Muscle of leg (tissue), 16 donors: ENCODE measurements at places on chromosomes 4 and X. TPM values are rescaled to one million over a fixed set of nuclear protein-coding genes. Genes with fewer than 3 reads are reported as not detected.

DNA sequence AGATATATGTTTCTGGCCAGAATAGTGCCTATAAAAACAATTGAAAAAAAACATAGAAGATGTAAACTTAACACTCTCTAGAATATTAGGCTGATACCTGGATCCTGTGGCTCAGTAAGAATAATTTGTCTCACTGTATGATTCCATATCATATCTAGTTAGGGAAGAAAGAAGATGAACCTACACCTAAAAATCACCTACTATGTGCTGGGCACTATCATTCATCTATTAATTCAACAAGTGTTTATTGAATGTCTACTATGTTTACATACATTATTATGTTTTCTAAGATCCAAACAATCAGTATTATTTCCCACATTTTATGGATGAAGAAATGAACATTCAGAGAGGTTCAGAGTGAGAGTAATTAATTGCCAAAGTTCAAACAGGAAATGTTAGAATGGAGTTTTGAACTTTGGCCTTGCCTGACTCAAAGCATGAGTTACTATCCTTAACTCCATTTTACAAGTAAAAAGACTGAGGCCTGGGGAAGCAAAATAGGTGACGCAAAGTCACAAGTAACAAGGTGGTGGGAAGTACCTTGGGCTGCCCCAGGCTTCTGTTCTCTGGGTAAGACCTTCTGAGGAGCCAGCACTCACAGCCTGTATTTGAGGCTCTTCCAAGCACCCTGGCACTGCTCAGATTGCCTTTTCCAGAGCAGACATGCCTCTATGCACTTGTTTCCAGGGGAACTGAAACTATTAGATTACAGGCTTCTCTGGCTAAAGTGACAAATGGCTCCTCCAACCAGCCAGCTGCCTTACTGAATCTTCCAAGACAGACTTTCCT, 111.1 kb upstream of the ACSL4 start:
- peak; percentile 66 for DNase-seq

- DNase-seq: no peak
Observed at GRCh38 chrX:153478746-153479145, 8.4 kb upstream of the HAUS7 start.

GRCh38 chr4:106627051-106627450, 258.5 kb upstream of the GIMD1 start:
- no peak for DNase-seq

DNA sequence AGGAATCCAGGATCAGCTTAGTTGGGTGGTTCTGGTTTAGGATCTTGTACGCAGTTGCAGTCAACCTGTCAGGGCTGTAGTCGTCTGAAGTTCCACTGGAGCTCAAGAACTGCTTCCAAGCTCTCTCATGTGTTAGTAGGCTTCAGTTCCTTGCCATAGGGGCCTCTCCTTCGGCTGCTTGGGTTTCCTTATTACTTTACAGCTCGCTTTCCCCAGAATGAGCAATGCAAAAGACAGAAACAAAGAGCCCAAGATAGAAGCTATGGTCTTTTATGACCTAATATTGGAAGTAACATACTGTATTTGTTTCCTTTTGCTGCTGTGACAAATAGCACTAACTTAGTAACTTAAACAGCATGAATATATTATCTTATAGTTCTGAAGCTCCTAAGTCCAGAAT, 51.7 kb downstream of the TIGD2 start:
- DNase-seq: no peak

GRCh38 chr4:173273941-173274340, 60.2 kb downstream of the HMGB2 start:
- peak; percentile 93 for DNase-seq

- peak; percentile 90 for DNase-seq
Observed at GRCh38 chr4:71389149-71389827, 50.5 kb downstream of the SLC4A4 start.

- DNase-seq: no peak
Observed at GRCh38 chrX:54093159-54093558, 48.9 kb upstream of the PHF8 start.

- DNase-seq: no peak
Observed at GRCh38 chr4:144336633-144337032, 196.1 kb upstream of the GYPA start.

GRCh38 chr4:18134111-18134510, 112.6 kb upstream of the LCORL start:
- no peak for DNase-seq

Gene GUCY1A1
- 16.4 TPM for total RNA-seq

Gene DUX4
- not detected for total RNA-seq

Gene UBL4A
- total RNA-seq: 26.2 TPM

Gene GAGE12H
- total RNA-seq: not detected

Gene LONRF3
- 2.4 TPM for total RNA-seq

Gene MAGEA10
- total RNA-seq: not detected

Gene HADH
- total RNA-seq: 27.3 TPM

Gene RIBC1
- 0.31 TPM for total RNA-seq
